ENCODE measurements at places on chromosomes 3 and 15.

- no peak for DNase-seq
Observed at GRCh38 chr3:4340411-4341335, 37.5 kb downstream of the SETMAR start.

DNA sequence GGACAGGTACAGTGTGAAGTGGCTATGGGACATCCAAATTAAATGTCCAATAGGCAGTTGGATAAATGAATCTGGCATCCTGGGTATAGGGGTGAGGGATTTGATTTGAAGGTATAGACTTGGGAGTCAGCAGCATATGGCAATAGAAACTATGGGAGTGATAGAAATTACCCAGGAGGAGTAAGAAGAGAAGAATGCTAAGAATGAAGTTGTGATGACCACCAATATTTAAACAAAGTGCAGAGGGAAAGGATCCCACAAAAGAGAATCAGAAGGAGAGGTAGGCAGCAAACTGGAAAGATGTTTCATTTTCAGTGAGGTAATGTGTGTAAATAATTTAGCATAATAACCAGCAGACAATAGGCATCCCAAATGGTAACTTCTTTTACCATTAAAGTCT is 13.8 kb upstream of the MSL2 start:
- no peak for DNase-seq

DNA sequence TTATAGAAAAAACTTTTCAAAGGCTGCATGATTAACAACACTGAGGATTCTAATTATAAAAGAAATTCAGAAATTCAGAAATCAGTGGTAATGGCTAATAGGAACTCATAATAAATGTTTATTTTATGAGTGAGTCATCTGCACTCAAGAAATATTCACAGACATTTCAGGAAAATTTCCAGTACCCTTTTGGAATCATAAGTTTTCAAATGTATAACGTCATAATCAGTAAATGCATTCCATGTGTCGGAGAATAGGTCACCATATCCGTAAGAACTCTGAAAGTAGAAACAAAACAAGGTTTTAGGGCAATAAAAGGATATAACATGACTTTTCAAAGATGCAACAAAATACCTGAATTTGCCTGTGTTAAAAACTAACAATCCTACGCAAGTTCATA is 24.7 kb downstream of the EOGT start:
- no peak for DNase-seq

DNA sequence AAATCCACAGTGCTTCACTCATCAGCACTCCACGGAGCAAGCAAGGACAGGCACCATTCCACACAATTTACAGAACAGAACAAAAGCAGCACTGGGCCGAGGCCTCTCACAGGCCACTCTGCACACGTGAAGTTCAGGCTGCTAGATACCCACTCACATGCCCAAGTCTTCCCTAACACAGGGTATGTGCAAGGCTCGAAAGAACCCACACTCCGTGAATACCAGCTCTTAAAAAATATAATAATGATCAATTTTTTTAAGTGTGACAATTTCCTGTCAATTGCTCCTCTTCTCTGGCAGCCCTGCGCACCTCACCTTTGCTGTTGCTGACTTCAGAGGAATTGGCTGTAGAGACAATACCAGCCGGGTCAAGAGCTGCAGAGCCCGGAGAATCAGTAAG is 19.0 kb downstream of the XPC start:
- DNase-seq: no peak

GRCh38 chr15:88538972-88539371 is 7.5 kb downstream of the DET1 start:
- DNase-seq: no peak

DNA sequence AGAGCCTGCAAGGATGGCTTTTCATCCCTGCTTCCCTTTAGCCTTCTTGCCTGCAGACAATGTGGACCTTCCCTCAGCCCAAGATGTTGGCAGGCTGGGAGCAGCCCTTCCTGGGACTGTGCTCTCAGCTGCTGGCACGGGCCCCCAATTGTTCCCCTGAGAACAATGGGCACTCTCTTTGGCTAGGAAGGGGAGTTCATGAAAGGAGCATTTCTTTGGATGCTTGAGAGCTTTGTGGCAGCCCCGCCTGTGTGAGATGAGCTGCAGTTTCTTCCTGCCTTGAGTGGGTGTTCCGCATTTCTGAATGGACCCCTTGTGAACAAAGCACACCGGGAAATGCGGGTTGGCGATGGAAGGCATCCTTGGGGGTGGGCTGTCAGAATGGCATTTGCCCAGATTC is 35.0 kb upstream of the BSN start:
- no peak for DNase-seq

DNA sequence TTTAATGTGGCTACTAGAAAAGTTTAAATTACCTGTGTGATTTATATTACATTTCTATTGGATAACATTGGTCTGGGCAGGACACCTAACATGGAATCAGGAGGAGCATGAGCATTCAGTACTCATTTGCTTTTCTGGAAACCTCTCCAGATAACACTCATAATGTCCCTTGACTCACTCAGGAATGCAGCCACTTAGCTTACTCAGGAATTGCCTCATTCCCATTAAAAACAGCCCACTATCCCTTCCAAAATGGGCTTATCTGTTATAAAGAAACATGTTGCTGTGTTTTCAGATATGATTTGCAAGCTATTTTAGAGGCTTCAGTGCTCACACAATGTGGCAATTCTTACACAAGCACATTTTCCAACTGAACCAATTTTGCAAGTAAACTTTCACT is 17.1 kb downstream of the GBE1 start:
- no peak for DNase-seq

DNA sequence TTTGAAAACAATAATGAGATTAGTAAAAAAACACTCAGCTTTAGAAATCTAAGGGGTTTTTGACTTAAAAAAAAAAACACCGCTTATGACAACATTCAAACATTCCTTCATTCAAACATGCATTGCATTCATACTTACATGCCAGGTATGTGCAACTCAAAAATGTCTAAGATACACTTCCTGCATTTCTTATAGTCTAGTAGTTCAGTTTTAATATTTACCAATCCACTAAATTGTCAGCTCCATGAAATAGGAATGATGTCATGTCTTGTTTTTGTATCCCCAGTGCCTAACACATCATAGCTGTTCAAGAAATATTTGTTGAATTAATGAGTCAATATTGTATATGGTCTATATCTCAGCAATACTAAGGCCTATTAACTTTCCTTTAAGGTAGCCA is 51.7 kb downstream of the EIF4E3 start:
- no peak for DNase-seq

DNA sequence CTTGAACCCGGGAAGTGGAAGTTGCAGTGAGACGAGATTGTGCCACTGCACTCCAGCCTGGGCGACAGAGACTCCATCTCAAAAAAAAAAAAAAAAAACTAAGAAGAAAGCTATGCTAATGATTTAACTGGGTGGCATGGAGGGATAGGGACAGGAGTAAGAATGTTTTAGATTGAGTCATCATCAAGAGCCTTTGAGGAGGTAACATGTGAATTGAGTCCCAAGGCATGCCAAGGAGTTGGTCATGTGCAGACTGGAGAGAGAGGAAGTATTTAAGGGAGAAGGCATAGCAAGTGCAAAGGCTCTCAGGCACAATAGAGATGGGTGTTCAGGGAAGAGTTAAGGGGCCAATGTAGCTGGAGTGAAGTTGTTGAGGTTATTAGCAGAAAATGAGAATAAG is 9.1 kb downstream of the BNC1 start:
- no peak for DNase-seq

GRCh38 chr3:100269410-100270214 is 8.8 kb downstream of the TBC1D23 start:
- no peak for DNase-seq

- no peak for DNase-seq
Observed at GRCh38 chr3:115655761-115656282, 32.5 kb downstream of the GAP43 start.

- DNase-seq: no peak
Observed at GRCh38 chr3:55654123-55654760, 167.1 kb upstream of the WNT5A start.

- DNase-seq: no peak
Observed at GRCh38 chr3:57985176-57985983, 22.8 kb upstream of the FLNB start.

- DNase-seq: no peak
Observed at GRCh38 chr3:196003611-196004010, 78.3 kb downstream of the TFRC start.
